Ammon's horn (tissue), 1 donor: ENCODE measurements at places on chromosomes 3 and 15.

DNA sequence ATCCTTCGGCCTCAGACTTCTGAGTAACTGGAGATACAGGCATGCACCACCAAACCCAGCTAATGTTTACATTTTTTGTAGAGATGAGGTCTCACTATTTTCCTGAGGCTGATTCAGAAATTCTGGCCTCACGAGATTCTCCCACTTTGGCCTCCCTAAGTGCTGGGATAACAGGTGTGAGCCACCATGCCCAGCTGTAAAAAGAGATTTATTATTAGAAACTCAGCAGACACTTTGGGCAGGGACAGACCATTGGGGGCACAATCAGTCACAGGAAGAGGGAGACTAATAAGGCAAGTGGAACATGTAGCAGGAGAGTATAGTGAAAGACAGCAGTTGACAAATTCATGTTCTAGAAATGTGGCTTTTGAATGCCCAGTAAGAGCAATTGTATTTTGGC lies 249.2 kb downstream of the CBLB start:
- DNase-seq, result no peak

DNA sequence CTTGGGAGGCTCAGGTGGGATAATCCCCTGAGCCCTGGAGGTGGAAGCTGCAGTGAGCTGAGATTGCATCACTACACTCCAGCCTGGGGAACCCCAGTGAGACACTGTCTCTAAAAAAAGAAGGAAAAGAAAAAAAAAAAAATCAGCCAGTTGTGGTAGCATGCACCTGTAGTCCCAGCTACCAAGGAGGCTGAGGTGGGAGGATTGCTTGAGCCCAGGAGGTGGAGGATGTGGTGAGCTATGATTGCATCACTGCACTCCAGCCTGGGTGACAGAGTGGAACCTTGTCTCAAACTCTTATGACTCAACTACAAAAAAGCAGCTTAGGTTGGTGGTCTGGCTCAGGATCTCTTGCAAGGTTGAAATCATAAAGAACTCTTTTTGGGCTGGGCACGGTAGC lies 19.3 kb upstream of the GPX1 start:
- no peak for DNase-seq

DNA sequence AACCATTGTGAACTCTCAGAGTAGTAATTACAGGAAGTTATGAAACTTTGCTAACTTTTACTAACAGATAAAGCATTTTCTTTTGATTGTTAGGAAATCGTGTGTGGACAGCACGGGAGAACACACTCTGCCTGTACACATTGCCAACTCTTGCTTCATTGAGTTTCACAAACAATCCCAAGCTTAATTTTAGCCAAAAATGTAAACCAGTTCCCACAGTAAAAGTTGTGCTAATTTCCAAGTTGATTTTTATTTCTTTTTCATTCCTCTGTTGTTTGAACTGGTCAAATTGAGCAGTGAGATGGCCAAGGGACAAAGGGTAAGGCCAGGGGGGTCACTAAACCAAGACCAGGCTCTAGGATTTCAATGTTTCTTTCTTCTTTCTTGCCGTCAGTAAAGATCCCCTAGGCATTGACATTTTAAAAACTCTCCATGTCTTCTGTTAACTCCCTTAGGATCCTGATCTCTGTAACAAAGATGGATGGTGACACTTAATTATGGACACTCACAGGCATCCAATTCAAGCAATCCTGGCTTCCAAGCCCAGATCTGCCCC lies 414.9 kb downstream of the RBMS3 start:
- DNase-seq, result no peak

GRCh38 chr15:35308802-35309201 lies 223.7 kb upstream of the NANOGP8 start:
- peak; percentile 30 for DNase-seq

GRCh38 chr3:11159421-11159904 lies 5.2 kb downstream of the HRH1 start:
- DNase-seq, result no peak

DNA sequence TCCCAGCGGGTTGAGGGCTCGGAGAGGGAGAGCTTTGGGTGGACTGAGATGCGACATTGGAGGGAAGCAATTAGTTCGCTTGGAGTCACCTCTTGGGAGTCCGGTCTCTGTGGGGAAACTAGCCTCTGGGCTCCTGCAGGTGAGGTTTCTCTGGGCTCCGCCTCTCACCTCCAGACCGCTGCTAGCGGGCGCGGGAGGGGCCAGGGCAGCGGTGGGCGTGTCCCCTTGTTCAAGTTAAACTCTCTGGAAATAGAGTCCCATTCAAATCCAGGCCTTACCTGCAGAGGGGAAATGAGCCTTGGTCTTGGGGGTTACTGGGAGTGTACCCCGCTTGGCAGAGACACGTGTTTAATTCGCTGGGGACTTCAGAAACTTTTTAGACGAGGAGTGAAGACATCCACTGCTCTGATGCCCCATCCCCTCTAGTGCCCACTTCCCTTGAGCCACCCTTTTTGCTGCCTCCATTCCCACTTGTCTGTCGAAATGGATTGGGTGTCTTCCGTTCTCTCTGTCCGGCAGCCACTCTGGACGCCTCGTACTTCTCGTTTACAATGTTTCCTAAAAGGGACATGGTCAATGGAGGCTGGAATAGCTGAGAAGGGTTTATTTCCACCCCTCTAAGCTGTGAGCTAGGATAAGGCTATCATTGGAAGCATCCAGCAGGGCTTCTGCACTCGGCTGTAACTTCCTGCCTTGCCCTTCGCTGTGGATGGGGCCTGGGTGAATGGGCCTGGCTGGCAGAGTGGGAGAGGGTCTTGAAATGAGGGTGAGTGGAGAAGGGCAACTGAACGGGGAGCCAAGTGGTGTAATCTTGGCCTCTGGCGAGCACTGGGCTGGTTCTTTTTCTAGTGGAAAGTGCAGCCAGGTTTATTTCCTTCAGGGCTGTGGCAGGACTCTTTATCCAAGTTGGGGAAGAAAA lies 1.1 kb downstream of the MITF start:
- DNase-seq, result peak; percentile 32

DNA sequence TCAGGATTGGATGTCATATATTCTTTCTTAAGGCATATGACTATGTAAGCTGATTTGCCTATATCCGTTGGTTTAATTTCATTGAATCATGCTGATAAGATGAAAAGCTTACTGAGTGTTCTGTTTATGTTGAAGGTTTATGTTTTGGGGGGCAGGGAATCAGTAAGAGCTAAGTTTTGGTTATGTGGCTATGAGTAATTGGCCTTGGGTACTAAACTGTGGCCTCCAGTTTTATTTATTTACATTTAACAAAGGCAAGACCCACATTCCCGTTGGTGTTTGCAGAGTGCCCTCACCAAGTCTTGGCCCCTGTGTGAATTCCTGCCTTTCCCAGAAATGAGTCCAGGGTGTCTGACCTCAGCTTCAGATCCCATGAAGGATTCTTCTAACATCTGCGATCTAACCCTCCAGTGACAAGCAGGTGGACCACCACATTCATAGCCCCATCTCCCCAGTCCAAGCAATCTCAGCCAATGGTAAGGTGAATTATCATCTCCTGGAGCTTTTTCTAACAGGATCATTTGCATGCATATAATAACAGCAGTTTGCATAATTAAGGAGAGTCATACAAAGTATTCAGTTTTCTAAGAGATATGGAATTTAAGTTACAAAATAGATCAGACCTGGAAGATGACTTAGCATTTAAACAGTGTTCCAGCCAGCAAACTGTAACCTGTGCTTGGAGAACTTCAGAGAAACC lies 27.4 kb downstream of the GLDN start:
- DNase-seq, result no peak

DNA sequence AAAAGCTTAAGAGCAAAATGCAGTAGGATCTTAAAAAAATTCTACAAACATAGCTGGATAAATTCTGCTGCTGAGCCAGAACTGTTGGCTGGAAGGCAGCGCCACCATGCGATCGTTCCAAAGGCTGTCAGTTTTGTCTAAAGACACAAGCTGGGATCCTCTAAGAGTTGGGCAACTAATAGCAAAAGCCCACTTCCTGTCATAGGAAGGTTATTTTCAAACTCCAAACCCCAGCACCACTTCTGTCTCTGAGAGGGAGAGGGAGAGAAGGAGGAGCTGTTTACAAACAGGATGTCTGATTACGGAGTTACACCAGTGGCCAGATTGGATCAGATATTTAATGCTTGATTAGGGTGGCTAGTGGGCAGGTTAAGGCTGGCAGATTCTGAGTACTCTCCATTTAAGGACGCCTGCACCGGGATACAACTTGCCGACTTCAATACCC lies 44.0 kb downstream of the EIF4E3 start:
- DNase-seq, result peak; percentile 88

DNA sequence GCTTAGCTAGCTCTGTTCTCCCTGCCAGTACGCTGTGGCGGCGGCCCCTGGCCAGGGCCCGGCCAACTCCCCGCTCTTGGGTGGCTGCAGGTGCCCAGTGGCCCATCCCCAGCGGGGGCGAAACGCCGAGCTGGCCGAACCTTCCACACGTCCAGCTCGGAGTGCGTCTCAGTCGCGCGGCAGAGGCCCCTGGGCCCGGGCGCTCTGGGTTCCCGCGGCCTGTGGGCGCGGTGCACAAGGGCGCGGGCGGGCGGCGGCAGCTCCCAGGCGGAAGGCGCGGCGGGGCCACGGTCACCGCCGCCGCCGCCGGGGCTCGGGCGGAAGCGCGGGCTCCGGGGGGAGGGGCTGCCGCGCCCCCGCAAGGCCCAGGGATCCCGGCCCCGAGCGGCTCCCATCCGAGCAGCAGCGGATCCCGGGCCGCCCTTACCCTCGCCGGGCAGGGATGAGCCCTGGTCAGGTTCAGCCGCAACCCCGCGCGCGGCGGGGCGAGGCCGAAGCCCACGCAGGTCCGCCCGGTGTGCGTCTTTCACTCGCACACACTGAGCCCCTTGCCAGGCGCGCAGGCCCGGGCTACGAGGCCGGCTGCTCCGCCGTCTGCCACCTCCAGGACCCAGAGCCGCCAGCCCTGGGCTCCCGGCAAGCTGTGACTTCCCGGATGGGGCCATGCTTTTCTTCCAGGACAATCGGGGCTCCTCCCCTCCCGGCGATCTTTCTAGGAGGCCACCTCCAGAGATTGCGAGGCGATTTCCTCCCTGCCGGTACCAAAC lies 54.2 kb downstream of the CCDC54 start:
- peak; percentile 75 for DNase-seq

DNA sequence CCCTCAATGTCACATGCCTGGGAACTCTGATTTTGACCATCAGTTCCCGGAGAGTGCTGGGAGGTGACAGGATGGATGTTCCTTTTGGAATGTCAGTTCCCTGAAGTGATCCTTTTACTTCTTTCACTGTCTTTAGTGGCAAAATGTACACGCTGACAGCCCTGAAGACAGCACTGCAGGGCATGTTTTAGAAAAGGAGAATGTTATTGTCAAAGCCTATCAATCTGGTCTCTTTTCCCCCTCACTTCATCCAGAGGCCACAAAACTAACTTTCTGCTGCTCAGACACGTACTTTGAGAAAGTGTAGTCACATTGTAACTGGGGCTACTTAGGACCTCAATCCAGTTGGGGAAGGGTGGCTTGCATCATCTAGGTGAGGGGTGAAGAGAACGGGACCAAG lies 14.0 kb upstream of the NEO1 start:
- no peak for DNase-seq

GRCh38 chr15:48877630-48878595 lies at the start of gene EID1:
EID1 (plus strand) TSS chr15:48878134; CDS start chr15:48878177, 43 bp downstream.
- DNase-seq, result peak; percentile 96

DNA sequence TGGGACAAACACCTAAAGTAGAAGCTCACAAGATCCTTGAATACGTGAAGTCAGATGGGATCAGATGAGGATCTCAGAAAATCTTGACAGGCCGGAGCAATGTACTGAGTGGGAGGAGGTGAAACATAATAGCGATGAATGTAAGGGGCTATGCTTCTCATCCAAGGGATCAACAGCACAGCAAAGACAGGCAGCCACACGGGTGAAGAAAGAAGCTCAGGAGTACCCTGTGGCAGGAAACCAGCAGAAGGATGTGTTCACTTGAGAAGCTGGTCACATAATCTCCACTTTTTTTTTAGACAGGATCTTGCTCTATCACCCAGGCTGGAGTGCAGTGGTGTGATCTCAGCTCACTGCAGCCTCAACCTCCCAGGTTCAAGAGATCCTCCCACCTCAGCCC lies 92.4 kb downstream of the MEGF11 start:
- no peak for DNase-seq

GRCh38 chr3:19228167-19228566 lies 79.9 kb downstream of the KCNH8 start:
- no peak for DNase-seq

- no peak for DNase-seq
Measured at GRCh38 chr3:53079147-53079546, 33.3 kb upstream of the SFMBT1 start.

DNA sequence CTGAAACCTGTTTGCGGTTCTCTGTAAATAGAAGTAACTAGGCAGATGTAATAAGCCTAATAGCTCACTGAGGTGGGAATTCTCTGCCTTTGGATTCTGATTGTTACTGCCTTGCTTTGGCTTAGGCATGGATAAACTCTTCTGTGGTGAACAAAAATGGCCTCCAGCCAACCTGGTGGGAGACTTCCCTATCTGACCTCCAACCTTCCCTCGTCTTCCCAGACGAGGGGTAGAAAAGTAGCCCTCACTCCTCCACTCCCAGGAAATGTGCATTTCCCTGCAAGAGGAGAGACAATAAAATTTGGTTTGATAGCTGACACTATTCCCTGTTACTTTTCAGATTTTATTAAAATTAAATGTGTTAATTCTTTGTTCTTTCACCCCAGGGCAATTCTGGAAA lies 606 bp upstream of the CD96 start:
- no peak for DNase-seq

DNA sequence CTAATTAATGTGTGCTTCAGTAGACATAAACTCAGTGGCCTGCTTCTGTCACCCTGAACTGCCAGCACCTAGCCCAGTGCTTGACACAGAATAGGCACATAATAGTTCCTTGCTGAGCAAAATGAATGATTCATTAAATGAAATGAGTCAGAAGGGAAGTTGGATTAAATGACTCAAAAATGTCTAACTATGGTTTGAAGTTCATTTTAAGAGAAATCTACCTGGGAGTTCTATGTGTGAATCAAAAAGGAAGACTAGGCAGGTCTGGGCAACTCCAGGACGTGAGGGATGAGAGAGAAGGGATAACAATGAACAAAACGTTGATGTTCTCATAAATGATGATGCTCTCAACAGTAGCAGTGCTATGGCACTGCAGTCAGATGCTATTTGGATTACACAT lies 175.0 kb downstream of the CFAP20DC start:
- no peak for DNase-seq

- peak; percentile 86 for DNase-seq
Measured at GRCh38 chr3:65597226-65597951, 441.3 kb downstream of the MAGI1 start.

GRCh38 chr3:99504258-99504657 lies 134.1 kb upstream of the COL8A1 start:
- DNase-seq, result no peak

DNA sequence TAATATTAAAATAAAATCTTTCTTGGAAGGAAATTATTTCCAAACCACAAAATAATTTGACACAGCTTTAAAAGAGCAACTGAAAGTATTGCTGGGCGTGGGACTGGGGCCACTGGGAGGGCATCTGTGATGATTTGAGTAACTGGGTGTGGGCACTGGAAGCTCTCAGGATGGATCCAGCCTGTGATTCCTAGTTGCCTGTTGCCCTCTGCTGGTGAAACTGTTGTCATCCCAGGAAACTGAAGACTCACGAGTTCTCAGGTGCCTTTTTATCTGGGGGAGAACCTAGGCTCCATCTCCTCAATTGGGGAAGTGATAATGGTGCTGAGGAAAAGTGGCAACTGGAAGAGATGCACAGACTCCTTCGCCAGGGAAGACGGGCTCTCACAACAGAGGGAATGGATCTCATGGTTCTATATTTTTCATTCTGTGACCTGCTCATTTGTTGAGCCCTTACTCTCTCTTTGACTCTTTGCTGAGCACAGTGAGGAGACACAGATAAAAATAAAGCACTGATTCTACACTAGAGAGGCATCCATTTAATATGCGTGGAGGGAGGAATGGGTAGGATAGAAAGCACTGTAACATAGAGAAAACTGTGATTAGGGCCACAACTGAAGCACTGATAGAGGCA lies 61.6 kb downstream of the TPRG1 start:
- peak; percentile 76 for DNase-seq
